ENCODE measurements at places on chromosomes 2 and 18.

DNA sequence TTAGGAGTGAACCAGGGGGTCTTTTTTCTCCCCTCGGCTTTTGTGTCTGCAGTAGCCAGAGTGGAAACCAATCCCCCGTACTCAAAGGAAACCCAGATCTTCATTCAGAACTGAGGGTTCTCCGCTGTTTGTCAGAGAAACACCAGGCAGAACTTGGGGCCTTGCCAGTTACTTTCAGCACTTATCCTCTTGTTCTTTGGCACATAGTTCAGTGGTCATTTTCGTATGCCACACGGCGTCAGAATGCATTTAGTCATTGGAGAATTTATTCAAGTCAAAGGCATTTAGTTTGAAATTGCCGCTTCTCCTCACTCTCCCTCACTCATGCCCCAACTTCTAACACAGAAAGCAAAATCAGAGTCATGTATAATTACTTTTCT is 102.9 kb downstream of the CABLES1 start:
- DNase-seq = no peak

- no peak for DNase-seq
These were observed 120.1 kb upstream of the CCDC195 start for GRCh38 chr2:224836263-224836662.

- no peak for DNase-seq
These were observed 1017.6 kb upstream of the PIK3C3 start for GRCh38 chr18:40937386-40937785.

DNA sequence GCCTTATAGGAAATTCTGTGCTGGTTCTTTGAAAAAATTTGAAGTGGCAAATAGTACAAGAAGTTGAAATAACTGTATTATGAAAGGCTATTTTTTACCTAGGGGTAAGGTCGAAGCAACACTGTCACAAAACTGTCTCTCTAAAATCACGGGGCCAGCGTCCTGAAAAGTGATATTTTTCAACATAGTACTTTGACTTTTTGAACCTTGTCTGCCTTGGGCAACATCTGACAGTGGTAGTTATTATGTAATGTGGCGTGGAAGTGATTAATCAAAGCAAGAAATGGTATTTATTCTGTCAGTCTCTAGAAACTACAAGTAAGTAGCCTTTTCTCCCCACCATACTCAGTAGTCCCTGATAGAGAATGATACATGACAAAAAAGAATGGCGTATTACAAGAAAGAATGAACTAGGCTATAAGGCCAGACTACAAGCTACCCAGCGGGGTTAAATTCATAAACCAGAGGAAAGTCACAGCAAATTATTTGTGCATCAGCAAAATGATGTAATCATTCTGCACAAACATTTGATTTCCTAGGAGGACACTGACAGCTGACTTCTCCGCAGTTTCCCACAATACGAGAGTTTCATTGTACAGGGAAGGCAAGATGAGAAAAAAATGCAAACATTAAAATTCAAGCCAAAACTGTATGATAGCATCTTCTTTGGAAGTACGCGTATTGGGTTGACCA is 9.8 kb downstream of the GEN1 start:
- no peak for DNase-seq

DNA sequence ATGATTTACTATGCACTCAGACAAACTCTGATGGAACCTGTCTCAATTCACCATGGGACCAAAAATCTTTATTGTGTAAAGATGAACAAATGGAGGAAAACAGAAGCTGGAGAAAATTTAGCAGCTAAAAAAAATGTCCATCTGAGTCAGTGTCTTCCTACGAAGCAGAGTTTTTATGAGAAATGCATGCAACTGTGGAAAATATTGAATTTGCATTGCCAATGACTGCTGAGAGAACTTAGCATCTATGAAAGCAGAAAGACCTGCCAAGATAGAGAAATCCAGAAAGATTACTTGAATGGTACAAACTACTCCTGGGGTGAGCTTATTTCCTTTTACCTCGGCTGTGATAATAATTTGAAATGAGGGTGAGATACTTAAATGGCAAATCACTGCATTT is 289.7 kb upstream of the GCFC2 start:
- no peak for DNase-seq

DNA sequence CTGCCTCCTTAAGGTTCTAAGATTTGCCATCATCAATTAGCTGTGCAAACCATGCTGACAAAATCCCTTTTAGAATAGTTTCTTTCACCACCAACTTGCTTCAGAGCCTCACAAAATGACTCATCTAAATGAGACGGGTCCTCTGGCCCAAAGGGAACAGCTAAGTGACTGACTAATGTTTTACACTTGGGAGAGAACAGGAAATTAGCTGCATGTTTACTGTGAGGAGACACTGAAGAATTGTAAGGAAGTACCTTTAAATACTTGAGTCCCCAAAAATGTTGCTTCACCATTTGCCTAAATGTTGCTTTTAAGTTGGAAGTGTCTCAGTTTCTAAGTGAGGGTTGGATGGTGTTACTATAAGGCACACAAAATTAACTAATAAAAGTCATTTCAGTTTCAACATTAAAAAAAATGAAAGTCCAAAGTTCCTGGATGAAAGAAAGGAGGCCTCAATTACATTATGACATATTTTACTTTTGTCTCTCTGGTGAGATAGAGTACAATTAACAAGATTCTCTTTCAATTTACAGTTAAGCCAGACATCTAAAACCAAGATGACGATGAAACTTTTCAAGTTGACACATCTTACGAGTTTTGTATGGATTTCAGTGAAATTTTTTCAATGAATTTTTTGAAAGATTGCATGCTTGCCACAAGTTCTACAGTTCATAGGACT is 229.1 kb upstream of the FN1 start:
- DNase-seq = peak; percentile 95

Measured in SIG-M5 (cell line).